Stimulated activated CD4-positive, alpha-beta T cell treated with anti-CD3 and anti-CD28 coated beads, Interleukin-2, amount 100 ng/mL, for 48 hours (primary cell): ENCODE measurements at places on chromosomes 1 and 21.

DNA sequence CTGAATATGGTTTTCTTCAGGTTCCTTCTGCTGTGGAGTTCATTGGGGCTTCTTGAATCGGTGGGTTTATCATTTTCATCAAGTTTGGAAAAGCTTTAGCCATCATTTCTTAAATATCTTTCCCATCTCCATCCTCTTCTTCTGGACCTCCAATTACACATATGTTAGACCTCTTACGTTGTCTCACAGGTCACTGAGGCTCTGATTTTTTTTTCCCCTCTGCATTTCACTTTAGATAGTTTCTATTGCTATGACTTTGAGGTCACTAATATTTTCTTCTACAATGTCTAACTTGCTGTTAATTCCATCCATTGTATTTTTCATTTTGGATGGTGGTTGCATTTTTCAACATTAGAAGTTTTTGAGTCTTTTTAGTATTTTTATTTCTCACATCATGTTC is 47.3 kb upstream of the CASZ1 start:
- no peak for DNase-seq

DNA sequence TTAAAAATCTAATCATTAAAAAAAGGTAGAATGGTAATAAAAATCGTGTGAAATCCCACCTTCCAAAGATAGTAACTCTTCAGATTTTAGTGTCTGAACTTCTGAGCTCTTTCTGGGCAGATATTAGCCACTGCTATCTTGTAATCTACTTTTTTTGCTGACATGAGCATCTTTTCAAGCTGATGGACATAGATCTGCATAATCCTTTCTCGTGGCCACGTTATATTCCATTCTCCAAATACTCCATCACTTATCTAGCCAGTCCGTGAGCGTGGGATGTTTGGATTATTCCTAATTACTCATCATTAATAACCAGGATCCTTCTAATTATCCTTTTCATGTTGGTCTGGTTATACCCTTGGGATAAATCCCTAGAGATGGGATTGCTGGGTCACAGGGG is 254.2 kb upstream of the VAMP3 start:
- no peak for DNase-seq

- no peak for DNase-seq
Observed at GRCh38 chr1:3270403-3271245, 183.8 kb upstream of the ARHGEF16 start.

DNA sequence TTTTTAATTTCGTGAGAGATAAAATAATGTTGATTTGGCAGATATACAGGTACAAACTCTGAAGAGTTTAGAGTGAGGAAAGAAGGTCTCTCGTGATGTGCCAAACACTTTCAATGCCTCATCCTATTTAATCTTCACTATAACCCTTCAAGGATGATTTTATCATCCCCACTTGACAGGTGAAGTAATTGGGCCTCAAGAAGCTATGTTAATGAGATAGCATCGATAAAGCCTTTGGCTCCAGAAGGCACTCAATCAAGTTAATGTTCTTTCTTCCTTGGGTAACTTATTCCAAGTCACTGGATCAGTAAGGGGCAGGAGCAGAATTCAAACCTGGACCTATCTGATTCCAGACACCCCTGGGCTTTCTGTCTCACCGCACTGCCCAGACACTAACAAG is 7.2 kb downstream of the LMOD1 start:
- DNase-seq, result no peak

DNA sequence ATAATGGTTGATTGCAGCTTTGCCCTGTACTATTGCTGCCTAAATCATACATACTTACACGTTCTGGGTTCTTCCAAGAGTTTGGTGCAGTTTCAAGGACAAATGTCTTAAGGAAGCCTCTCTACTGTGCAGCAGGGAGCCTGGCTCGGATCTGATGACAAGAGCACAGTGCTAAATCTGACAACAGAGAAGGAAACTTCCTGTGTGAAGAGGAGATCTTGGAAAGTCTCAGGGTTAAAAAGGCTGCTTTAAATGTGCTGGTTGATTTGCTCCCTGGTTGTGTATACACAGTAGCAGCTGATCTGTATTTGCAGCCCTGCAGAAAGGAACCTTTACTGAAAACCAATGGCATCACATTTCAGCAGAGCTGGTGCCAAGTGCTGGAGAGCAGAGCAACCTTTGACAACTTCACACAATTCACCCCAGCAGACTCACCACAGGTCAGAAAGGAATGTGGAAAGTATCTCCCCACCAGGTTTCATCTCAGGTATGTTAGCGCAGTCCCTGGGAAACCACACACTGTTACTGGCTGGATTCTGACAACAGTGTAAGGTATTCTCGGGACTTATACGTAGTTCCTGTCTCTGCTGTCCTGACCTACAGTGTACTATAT is 355.0 kb upstream of the ESRRG start:
- DNase-seq, result no peak

- peak; percentile 75 for DNase-seq
Observed at GRCh38 chr1:201019321-201019977, 4.1 kb downstream of the KIF21B start.

DNA sequence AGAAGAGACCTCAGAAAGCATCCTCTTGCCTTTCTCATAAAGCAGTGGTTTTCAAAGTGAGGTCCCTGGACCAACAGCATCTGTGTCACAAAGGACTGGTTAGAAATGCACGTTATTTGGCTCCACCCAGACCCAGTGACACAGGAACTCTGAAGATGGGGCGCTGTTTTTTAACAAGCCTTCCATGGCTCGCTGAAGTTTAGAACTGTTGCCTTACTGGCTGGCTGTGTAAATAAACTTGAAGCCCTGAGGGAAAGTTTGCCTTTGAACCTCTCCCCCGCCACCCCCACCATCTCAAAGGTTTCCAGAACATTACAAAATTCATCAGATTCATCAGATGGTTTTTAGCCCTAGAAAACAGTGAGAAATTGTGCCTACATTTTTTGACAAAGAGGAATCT is 21.8 kb upstream of the IKBKE start:
- DNase-seq, result no peak

- no peak for DNase-seq
Observed at GRCh38 chr1:97803026-97803425, 117.8 kb downstream of the DPYD start.

DNA sequence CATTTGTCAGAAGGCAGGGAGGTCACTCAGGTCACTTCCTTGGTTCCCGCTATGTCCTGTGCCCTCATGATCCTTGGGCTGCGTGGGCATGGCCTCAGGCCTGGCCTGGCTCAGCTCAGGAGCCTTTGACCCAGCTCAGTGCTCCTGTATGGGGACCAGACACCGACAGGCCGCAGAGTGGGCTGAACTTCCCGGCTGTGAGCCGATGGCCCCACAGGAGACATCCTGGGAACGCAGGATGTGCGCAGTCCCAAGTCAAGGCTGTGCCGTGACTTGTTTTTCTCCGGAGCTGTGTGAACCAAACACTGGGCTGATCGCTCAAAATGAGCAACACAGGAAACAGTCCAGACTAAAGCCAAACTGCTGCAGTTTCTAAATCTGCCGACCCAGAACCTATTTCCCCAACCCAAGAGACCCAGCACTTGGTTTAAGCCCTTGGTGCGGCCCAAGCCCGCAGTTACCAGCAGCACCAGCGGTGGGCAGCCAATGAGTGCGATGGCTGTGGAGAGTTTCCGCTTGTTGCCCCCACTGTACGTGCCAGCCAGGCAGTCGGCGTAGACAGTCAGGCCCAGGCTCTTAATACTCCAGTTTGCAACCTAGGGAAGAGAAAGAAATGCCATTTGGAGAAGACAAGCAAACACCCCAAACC is 92.3 kb upstream of the GCLM start:
- no peak for DNase-seq

DNA sequence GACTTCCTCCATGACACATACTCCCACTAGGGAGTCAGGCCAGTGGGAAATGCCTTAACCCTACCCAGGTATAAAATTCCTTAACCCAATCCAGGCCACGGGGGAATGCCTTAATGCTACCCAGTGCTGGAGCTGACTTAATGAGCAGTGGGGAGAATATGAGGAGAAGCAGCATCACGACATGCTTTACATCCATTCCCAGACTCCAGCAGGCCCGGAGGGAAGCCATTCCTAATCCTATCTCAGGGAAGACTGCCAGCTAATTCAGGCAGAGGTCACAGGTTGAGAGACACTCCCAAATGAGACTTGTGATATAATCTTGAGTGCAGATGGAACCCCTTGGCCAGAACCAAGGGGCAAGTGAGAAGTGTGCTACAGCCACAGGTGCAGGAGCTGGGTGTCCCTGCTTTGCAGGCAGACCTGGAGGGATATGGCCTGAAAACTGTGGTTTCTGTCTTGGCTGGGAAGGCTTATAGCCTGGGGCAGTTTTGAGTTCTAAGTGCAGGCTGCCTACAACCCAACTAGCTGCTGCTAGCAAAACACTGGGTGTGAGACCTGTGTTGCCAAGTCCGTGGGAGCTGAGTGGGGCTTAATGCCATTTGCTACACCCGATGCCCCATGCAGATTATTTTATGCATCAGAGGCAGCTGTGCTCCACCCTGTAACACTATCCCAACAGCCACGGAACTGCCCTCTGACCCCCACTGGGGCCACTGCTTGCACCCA is 45.1 kb upstream of the GUCA2A start:
- no peak for DNase-seq

GRCh38 chr1:164183854-164184635 is 374.9 kb upstream of the PBX1 start:
- DNase-seq, result no peak

GRCh38 chr21:16262091-16262490 is 532.3 kb downstream of the USP25 start:
- DNase-seq, result no peak

DNA sequence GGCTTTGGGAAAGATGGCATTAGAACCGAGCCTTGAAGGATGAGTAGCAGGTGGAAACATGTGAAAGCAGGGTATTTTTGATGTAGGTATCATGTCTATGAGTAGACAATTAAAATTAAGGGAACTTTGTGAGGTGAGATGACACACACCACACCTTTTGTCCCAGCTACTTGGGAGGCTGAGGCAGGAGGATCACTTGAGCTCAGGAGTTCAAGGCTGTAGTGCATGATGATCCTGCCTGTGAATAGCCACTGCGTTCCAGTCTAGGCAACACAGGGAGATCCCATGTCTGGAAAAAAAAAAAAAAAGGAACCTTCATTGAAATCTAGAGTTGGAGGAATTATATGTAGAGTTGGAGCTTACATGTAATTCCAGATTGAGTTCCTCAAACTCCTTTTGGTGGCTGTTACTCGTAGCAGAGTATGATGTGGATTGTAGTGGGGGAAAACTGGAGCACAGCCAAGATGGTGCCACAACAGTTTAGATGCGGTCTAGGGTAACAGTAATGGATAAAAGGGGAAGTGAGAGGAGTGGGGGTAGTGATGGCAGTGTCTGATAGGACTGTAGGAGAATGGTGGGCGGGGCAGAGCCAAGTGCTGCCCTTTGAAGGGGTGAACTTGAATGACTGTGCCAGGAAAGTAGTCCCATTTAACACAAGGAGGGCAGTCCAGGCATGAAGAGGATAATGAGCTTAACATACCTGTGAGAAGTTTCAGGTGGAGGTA is 17.4 kb downstream of the AK4 start:
- no peak for DNase-seq

DNA sequence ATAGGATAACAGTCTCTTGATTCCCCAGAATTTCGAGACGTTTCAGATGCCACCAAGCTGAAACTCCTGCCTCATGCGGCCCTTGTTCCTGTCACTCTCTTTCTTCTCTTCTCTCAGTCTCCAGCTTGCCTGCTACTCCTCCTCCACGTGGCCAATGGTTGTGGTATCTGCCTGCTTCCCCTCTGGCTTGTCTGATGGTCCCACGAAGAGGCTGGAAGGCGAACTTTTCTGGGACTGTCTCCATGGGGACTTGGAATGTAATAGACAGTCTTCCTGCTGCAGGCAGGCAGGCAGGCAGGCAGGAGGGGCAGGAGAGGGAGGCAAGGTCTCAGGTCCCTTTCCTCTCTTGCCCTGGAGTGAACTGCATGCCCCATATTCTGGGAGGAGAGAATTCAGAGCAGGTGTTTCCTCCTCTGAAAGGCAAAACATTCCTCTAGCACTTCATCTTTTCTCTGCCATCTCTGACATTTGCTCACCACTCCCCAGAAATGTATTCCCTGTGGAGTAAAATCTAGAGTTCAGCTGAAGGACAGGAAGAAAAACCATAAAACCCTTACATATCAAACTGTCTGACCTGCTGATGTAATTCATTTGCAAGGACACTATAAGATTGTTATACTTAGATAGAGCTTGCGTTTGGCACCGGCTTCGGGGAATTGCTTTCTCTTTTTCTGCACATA is 64.1 kb upstream of the GNG12 start:
- no peak for DNase-seq

GRCh38 chr1:240178366-240178765 is 86.7 kb downstream of the FMN2 start:
- DNase-seq, result no peak

DNA sequence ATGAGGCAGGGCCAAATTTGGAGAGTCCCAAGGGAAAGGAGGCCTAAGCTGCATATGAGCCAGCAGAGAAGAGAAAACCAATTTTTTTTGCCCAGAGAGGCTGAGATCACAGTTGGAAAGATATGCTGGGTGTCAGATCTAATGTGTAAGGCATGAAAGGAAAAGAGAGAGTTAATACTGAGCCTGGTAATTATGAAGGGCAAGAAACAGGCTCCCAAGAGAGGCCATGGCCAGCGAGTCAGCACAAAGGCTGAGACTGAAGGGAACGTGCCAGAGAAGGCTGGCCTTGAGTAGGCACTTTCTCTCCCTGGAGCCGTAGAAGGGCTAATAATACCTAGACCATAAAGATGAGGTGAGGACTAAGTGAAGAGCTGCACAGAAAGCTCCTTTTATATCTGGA is 31.8 kb upstream of the BEND5 start:
- DNase-seq, result no peak

- no peak for DNase-seq
Observed at GRCh38 chr1:75469586-75470173, 141.2 kb downstream of the SLC44A5 start.

DNA sequence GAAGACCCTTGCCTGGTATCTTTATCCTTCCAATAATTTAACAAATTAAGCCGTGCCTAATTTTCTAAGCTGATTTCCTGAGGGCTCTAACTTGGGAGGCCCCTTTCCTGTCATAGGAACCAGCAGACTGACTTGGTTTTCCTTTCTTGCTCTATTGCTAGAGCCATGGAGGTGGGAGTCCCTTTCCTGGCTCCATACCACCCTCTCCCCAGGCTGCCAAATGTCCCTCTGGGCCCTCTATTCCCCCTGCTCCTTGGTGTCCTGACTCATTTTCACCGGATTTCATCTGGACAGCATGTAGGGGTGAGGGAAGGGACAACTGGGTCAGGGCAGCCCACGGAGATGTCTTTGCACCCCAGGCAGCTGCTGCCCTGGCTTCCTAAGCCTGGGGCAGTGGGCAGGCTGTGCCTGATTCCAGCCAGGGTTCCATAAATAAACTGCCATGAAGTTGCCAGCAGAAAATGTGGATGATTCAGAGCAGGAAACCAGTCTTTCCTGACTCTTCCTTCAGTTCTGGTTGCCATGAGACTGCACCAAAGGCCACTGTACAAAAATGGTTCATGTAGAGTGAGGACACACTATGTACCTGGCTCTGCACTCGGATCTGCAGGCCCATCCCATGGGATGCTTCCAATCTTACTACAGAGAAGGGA is 38.0 kb upstream of the SERBP1 start:
- DNase-seq, result no peak

- DNase-seq, result no peak
Observed at GRCh38 chr1:12436817-12437599, 181.0 kb downstream of the DHRS3 start.

- DNase-seq, result no peak
Observed at GRCh38 chr1:64337475-64337874, 132.5 kb upstream of the CACHD1 start.
